ENCODE measurements at places on chromosomes 2 and 18. TPM values are rescaled to one million over a fixed set of nuclear protein-coding genes. Genes with fewer than 3 reads are reported as not detected.

PDE6D gene
- 49.1 TPM for total RNA-seq

B3GNT2 gene
- 24.0 TPM for total RNA-seq

PRKAG3 gene
- not detected for total RNA-seq

HAAO gene
- not detected for total RNA-seq

IL37 gene
- not detected for total RNA-seq

CIB4 gene
- total RNA-seq = not detected

PPP4R3B gene
- total RNA-seq = 38.2 TPM

FAM124B gene
- 22.1 TPM for total RNA-seq

RBM43 gene
- 3.6 TPM for total RNA-seq

LIPG gene
- 87.9 TPM for total RNA-seq

SOWAHC gene
- 5.3 TPM for total RNA-seq

TSPYL6 gene
- total RNA-seq = not detected

CCDC141 gene
- 0.13 TPM for total RNA-seq

C1QL2 gene
- not detected for total RNA-seq

EVX2 gene
- total RNA-seq = not detected

ANKRD30B gene
- not detected for total RNA-seq

DSG1 gene
- not detected for total RNA-seq

CFAP65 gene
- not detected for total RNA-seq

Data from mammary microvascular endothelial cell (primary cell).